ENCODE measurements at places on chromosomes 16 and 17.

GRCh38 chr16:77373726-77374125 is 61.1 kb downstream of the ADAMTS18 start:
- DNase-seq = no peak

DNA sequence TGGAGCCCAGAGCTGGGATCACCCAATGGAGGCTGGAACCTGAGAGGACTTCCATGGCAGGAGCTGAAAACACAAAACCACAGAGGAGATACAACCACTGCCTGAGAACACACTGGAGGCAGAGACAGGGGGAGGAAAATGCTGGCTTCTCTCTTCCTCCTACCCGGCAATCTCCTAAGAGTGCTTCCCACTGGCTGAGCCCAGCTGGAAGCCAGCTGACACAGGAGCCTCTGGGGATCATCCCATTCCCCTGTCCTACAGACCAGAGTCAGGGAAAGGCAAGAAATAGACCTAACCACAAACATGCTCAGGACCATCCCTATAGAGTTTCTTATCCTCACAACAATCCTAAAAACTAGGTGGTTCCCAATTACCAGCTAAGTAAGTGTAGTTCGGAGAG is 112.4 kb upstream of the CDH5 start:
- DNase-seq = no peak

DNA sequence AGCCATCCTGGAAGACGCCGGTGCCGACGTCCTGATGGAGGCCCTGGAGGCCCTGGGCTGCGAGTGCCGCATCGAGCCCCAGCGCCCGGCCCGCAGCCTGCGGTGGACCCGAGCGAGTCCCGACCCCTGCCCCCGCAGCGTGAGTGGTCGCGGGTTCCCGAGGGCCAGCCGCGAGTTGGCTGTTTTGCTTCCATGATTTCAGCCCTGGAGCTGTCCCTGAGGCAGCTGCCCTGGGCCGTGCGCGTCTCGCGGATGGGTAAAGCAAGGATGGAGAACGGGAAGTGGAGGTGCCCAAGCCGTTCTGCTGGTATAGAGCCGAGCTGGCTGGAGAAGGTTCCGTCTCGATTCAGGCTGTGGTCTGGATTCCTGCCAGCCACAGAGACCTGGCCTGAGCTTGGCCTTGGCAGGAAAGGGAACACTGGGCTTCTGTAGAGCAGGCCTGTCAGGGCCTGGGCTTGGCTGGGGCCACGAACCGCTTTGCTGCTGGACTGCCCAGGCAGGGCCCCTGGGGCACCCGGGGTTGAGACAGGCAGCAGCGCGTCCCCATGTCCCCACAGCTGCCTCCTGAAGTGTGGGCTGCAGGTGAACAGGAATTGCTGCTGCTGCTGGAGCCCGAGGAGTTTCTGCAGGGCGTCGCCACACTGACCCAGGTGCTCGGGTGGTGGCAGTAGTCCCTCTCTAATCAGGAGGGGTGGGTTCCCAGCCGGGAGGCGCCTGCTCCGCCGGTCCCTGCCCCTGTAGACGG is 941 bp upstream of the MRPS34 start:
- peak; percentile 59 for DNase-seq

DNA sequence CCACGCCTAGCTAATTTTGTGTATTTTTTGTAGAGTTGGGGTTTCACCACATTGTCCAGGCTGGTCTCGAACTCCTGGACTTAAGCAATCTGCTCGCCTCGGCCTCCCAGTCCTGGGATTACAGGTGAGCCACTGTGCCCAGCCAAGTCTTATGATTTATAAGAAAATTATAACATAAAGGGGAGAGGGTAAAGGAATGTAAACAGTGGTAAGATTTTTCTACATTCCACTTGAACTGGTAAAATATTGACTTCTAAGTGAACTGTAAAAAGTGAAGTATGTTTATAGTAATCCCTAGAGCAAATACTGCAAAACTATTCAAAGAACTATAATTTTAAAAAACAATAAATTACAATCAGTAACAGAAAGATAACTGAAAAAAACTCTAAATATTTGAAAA is 33.5 kb downstream of the C16orf87 start:
- DNase-seq = no peak

DNA sequence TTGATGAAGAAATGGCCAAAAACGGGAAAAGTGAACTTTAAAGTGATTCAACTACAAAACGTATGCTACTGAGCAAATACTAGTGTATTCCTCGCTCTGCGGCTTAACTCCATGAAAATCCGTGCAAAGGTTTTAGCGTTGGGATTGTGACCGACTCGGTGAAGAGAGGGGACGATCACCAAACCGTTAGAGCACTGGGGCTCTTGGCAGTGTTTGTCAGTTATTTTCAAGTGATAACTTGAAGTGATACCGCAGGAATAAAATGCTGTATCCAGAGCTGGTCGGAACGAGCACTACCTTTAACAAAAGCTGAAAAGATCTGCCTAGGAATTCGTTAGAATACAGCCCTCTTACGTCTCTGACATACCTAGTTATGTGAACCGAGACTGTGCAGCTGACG is 773 bp upstream of the PPM1D start:
- no peak for DNase-seq

DNA sequence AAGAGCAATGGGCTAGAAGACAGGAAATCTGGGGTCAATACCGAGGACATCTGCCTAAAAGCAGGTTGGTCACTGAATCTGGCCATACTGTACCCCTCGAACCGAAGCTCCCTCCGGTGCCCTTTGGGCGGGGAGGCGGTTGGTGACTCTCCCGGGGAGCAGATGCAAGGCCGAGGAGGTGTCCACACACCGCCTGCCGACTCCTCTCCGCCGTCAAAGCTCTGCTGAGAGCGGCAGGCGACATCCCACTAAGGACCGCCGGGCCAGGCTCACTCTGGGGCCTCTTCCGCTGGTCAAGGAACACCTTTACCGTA is 458 bp downstream of the ZNF200 start:
- DNase-seq = no peak

DNA sequence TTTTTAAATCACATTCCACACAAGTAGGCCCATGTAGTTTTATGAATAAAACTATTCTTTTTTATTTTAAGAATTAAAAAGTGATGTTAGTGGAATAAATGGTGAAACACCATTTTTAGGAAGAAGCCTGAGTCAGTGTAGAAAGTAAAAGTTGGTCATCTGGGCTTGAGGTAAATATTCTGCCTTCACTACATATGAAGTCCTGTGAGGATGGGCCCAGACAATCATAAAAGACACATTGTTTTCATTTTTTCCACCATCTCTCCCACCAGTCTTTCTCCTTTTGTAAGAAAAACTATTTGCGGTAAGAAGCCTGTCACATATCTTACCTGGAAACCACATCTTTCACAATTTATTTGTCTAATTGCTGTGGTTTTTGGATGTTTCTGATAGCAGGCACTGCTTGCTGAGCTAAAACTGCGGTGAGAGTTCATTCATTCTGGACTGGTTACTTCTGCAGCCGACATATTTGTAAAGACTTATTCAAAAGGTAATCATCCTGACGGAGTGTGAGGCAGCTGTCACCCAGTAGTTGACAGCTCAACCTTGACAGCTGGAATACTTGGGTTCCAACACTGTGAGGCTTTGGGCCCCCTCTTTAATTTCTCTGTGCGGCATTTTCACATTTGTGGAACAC is 10.6 kb upstream of the RFFL start:
- DNase-seq = no peak

DNA sequence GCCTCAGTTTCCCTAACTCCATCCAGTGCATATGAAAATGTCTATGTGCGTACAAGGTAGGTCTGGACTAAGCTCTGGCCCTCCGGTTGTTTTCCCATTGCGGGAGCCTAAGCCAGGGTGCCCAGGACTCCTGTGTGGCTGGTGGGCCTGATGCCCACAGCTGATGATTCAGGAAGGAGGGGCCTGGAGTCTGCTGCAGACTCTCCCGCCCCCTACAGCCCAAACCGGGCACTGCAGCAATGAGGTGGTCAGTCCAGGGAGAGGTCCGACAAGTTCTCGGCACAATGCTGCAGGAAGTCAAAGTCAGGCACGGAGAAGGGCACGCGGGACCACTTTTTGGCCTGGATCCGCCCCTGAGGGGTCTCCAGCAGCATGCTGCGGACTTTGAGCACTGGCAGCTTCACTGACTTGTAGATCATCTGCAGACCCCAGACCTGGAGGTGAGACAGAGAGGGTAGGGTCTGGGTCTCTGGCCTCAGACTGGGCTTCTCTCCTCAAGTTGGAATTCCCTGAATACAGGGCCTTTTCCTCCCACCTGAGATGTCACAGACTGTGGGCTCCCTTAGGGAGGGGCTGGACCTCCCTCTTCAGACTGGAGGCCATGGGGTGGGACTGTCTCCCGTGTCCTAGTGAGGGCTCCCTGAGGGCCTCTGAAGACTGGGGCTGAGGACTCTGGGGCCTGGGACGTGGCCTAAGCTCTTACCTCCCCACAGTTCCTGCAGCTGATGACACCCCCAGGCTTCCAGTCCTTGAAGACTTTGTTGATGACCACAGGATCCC is 3.4 kb upstream of the ZNF385C start:
- DNase-seq = peak; percentile 73

DNA sequence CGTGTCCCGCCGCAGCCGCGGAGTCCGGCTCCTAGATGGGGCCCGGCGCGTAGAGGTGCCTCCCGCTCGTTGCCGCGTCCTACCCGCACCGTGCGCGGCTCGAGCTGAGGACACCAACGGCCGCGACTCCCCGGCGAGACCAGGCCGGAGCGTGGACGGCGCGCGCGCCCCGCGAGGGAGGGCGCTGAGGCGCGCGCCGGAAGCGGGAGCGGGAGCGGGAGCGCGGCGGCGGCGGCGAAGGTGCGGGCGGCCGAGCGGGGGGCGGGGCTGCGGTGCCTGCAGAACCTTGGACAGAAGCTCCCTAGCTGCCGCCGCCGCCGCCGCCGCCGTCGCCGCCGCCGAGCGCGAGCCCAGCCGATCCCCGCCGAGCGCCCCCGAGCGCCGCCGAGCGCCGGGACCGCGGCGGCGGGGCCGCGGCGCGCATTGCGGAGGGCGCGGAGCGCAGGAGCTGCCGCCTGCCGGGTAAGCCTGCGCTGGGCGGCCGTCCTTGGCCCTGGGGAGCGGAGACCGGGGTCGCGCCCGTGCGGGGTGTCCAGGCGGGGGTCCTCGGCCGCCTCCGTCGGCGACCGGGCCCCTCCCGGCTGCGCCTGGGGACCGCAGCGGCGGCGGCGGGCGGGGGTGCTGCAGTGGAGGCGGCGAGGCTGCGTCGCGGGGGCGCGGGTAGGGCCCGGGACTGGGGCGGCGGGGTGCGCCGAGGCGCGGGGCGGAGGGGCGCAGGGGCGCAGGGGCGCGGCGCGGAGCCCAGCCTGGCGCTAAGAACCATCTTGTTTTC is at the start of gene CDK5R1:
TSS of gene CDK5R1 (plus strand) at position 293 of the 772 bp plus-strand sequence. CDS start 628 bp downstream, outside the sequence.
- DNase-seq = peak; percentile 81

DNA sequence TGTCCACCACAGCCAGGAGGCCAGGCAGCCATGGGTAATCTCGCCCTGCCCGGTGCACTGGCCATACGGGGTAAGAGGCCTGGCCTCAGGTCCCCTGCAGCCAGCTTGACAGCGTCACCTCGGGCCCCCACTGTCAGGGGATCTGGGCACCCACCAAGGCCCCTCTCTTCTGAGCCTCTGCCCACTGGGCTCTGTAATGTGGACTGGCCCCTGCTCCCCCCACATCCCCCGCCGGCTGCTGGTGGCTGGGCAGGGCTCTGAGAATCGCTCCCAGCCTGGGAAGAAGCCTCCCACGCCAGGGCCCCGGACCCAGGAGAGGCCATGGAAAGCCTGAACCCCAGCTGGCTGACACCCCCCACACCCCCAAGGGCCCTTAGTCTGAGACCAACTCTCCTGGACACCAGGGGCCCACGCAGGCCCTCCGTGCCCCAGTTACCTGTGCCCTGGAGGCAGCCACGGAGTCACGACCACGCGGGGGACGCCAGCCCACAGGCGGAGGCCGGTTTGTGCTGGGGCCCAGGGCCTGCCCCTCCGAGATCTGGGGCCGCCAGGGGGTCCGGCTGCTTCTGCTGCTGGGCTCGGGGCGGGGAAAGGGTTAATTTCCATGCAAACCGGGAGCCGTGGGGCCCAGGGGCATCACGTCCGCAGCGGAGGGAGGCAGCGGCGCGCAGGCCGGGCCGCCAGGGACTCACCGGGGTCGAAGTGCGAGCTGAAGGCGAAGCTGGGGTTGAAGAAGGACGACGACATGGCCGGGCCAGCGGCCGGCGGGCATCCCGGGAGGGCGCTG is at the start of gene PVALEF:
TSS of gene PVALEF (plus strand) at position 262 of the 787 bp plus-strand sequence. CDS start 15,720 bp downstream, outside the sequence.
- DNase-seq = no peak

DNA sequence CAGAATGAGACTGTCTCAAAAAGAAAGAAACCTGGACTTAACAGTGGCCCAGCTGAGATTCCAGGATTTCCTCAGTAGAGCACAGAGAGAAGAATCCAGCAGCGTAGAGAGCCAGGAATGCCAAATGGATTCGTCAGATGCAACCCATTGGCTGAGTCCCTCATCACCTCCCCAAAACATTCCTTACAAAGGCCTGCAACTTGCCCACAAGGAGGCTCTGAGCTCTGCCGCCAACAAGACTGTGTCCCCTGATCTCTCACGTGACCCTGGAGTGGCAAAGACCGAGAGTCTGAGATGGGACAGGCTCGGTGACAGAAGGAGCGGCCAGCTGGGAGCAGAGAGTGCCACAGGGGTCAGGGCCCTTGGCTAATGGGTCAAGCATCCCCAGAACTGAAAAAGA is 6.9 kb upstream of the CHMP6 start:
- no peak for DNase-seq

GRCh38 chr16:70520612-70521297 is 2.6 kb downstream of the COG4 start:
- DNase-seq = no peak

DNA sequence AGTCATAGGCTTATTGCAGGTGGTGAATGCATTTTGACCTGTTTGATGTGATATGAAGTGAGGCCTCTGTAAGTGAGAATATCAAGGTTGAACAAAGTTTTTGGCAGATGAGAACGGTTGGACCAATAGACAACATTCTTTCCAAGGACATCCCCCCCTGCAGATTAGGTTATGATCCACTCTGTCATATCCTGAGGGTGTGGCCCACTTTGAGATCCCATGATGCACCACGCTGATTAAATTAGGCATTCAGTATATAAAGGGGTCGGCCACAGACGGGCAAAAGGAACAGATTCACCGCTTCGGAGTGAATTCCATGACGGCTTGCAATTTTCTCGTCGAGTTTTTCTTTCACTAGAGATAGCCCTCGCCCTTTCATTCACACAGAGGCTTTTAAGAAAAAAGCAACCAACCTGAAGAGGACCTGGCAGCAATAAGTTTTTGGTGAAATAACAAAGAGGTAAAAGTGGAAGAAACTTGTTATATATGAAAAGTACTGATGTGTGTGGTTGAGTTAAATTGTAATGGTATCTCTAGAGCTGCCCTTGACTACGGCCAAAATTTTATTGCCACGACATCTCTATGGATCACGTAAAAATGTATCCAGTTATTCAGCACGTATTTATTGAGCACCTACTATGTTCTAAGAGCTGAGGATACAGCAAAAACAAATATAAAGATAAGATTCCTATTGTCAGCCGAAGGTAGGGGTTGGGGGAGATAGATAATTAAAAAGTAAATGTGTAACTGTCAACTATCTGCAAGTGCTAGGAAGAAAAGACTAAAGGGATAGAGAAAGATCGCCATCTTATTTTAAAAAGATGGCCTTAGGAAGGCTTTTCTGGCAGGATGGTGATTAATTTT is 1.7 kb upstream of the RBBP6 start:
- no peak for DNase-seq

DNA sequence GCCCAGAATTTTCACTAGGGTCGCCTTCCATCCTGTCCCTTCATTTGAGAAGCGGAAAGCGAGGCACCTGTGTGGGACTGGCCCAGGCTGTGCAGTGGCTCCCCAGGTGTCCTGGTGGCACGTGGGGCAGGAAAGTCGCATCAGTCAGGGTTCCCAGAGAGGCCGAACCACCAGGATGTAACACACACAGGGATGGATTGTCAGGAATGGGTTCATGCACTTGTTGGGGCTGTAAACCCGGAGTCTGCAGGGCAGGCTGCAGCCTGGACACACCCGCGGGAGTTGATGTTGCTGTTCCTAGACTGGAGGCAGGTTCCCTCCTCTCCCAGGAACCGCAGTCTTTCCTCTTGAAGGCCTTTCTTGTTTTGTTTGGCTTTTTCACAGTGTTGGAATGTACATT is 30.7 kb upstream of the RPTOR start:
- DNase-seq = no peak

Measured in germinal center (tissue), 1 donor.